Activated T-cell treated with anti-CD3 and anti-CD28 coated beads, Interleukin-2, amount 50 U/mL, for 1 hour (primary cell): ENCODE measurements at places on chromosomes 1 and 21.

DNA sequence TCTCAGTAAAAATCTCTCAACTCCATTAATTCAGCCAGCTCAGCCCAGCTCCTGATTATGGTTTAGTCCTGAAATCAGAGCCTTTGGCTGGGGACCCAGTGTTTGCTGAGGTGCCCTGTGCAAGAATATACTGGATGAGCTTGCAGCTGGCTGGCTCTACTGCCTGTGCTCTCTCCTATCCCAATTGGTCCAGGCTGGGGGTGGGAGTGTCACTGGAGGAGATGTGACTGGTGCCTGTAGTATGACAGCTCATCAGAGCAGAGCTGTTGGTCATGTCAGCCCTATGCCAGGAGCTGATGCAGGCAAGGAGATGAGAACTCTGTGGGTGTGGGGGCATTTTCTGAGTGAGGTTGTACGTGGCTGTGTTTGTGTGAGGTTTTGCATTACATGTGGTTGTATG is 87.0 kb downstream of the TNR start:
- DNase-seq: no peak

- no peak for DNase-seq
Measured at GRCh38 chr1:77910116-77910515, 21.7 kb downstream of the NEXN start.

DNA sequence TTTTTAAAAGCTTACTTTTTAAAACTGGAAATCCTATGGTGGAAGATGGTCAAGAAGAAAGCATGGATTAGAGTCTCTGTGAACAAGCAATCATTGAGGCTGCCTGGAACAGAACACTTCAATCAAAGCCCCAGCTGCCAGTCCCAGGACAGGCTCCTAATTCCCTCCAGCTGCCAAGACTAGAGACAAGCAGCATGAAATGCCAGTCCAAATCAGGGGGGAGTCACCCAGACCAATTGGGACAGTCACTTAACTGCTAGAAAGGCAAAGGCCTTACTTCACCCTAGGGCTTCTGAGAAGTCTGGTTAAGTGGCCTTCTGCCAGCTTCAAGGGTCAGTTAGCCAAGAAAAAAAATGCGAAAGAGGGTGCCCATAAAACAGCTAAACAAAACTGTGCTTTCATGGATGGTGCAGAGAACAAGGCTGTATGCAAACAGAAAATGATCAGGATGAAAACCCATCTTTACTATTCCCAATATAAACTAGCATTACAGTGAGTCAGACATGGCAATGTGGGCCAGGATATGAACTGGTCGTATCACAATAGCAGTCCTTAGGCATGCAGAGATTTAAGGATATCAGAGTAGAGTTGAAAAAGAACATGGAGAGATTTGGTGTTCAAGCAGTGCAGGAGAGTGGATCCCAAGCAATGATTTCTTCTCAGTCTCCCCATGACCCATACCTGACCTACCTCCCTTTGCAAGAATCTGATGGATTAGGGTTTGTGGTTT is 31.0 kb upstream of the MAN1A2 start:
- DNase-seq: no peak

DNA sequence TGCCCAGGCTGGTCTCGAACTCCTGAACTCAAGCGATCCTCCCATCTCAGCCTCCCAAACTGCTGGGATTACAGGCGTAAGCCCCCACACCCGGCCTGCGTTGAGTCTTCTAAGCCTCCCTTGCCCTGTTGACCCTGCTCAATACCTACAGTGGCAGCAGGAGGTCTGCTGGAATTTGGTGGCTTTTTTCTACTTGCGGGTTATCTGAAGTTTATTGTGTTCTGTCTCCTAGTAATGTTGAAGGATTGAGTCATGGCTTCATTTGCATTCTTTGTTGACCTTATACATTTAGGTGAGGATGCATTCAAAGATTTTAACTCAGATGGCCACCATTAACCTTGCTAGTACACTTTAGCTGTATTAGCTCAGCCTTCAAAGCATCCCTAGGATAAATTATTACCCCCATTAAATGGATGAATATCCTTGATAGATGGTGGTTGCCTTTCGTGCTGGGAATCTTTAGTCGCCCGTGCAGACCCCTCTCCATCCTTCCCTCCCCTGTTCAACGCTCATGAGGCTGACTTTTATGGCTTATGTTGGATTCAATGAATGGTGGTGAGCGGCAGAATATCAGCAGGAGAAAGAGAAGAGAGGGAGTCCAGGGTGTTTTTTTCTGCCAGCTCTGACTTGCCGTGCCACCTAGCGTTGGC is 9.7 kb upstream of the NPPB start:
- DNase-seq: no peak
